Fibroblast of skin of right biceps (primary cell): ENCODE measurements at places on chromosomes 11 and 22.

DNA sequence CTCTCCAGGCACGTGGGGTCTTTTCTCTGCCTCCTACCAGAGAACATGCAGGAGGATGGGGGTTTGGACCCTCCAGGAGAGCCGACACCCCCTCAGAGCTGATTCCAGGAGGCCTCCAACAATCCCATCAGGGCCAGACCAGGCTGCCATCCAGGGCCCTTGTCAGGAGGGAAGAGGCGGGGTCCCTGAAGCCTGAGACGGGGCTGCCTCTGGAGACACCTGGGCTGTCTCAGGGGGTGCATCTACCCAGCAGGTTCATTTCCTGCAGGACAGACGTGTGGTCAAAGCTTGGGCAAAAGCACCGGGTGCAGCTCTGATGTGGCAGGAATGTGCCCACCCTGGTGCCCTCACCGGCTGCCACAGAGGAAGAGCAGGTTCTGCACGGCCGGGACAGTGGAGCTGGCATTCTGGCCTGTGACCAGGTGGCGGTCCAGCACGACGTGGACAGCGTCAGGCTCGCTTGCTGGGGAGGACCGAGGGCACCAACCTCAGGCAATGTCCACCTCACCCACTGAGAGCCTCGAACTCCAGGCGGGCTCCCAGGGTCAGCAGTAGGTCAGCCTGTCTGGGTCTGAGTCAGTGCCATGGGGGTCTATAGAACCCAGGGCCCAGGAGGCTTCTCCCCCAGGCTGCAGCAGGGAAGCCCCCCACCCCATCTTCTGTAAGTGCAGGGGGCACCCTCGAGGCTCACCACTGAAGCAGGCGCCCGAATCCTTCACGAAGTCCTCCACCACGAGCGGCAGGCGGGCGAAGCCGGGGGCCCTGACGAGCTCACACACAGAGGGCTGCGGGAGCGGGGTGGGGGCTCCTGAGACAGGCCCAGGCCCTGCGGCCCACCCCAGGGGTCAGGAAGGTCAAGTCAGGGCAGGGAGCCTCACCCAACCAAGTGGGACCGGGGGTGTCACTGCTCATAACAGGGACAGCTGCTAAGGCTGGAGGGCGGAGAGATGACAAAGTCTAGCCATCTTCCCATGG lies 6.4 kb downstream of the GATD1 start:
- DNase-seq: no peak

- peak; percentile 62 for DNase-seq
These were observed 3.5 kb upstream of the ACAT1 start for GRCh38 chr11:108117746-108118371.

DNA sequence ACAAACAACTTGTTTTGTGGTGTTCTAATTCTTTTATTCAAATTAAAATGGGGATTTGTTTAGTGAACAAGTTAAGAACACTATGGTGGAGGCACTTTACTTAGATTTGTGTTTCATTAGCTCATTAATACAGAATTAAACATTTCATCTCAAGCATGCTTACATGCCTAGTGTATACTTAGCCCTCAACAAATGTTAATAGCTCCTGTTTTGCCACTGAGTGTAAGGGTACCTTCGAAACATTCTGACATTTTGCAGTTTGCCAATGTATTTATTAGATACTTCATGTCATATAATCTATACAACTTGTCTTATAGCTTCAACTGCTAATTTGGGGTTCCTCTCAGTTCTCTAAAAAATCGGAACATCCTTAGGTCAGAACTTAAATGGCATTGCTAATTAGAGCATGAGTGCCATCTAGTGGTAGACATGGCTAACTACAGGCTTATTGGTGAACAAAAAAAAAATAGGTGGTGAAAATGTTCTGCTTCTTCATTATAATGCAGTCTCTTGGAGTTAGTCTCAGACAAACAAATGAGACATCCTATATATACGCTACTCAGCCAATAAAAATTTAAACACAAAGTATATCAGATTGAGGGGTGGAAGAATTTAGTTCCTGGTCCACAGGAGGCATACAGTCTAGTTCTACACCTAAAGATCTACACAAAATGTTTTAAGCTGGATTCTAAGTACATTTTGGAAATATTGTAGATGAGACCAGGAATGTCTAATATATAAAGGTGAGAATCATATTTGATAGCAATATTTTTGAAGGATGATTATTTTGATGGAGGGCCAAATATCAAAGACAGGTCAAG lies 4.9 kb upstream of the CNTN5 start:
- peak; percentile 32 for DNase-seq

DNA sequence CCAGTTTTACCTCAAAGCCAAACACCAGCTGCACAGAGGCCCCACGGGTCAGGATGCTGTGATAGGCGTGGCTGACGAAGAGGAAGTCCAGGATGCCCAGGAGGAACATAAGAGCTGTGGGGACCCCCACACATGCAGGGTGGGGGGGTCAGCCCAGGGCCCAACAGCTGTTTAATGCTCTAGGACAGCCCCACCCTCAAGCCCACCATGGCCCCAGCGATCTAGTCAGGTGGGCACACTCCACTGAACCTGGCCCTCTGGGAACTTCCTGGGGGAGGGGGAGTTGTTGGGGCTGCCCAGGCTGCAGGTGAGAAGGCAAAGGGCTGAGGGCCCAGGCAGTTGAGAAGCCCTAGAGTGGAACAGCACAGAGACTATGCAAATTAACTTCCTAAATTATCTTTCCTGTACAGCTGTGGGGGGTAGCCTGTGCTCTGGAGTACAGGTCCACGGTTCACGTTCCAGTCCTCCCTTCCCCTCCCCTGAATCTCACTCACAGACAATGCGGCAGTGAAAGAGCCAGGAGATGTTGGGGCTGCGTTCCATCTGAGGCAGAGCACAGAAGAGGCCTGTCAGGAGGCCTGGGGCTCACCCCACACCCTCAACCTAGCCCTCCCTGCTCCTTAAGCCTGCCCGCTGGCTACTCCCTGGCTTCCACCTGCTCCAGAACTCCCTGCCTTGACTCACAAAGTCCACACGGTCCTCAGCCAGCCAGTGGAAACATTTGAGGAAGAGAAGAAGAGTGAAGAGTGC lies 1.9 kb downstream of the SYVN1 start:
- DNase-seq: no peak

DNA sequence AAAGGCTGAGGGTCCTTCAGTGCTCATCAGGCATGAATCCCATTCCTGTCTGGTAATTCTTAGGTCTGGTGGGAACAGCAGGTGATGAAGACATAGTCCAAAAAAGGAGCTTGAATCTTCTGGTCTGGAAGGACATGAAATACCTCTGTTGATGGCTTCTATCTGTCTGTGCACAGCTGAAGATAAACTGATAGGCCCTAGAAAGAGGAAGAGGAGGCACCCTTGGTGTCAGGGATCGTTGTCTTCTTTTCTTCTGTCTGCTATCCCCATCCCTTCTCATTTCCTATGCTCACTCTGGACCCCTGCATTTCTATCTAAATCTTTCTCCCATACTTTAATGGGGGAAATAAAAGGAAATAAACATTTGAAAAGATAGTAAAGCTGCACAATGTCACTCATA lies 9.4 kb downstream of the AGBL2 start:
- DNase-seq: no peak

DNA sequence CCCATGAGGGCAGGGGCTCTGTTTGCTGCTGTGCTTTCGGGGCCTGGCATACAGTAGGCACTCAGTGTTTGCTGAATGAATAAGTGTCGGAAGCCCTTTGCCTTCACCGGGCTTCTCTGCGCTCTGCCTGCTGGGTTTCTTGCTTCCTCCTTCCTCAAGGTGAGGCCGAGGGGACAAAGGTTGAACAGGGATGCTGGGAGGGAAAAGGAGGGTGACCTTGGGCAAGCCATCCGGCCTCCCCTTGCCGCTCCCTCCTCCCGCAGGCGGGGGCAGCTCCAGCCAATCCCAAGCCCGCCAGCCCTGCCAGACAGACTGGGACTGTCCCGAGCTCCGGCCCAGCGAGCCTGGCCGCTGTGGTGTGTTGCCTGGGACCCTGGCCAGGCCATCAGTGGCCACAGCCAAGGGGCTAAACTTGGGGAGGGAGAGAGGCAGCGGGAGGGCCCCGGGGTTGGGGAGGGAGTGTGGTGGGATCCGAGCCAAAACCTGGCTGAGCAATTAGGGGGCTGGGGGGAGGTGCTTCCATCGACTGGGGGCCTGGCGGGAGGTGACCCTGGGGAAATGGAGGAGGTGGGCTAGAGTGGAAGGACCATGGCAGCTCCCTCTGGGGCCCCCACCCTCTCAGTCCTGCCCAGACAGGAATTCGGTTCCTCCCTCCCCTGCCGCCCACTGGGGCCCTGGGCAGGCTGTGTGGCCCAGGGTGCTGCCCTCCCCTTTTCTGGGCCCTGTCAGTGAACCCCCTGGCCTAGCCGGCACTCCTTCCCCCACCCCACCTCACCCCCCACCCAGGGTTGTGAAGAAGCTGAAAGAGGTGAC lies 3.4 kb upstream of the RCOR2 start:
- peak; percentile 19 for DNase-seq

- no peak for DNase-seq
These were observed 42.5 kb downstream of the ZNRF3 start for GRCh38 chr22:28925916-28926315.

- DNase-seq: no peak
These were observed 14.9 kb upstream of the PPFIA1 start for GRCh38 chr11:70255477-70256116.

- DNase-seq: no peak
These were observed 48.4 kb upstream of the C11orf58 start for GRCh38 chr11:16690086-16690485.

DNA sequence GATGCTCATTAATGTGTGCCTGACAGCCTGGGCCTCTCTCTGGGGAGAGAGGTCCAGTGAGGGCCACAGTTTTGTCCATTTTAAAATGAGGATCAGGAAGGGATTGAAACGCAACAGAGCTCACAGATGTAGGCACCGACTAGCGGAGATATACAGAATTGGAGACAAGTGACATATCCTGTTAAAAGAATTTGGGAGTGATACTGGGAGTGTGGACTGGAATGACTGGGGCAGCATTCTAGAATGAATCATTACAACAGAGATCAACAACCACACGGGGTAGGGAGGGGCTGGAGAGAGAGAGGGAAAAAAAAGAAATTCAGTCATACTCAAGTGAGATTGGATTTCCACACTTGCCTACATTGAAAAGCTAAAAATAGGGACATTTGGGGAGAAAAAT lies 2.5 kb upstream of the NCAM1 start:
- DNase-seq: peak; percentile 70

- DNase-seq: peak; percentile 83
These were observed 36.4 kb upstream of the ACER3 start for GRCh38 chr11:76824083-76824939.

DNA sequence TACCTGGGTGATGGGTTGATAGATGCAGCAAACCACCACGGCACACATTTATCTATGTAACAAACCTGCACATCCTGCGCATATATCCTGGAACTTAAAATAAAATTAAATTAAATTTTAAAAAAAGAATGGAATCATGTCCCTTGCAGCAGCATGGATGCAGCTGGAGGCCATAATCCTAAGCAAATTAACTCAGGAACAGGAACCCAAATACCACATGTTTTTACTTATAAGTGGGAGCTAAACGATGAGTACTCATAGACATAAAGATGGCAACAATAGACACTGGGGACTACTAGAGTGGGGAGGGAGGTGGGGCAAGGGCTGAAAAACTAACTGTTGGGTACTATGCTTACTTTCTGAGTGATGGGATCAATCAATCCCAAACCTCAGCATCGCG lies 40.9 kb downstream of the CWC15 start:
- DNase-seq: peak; percentile 64

DNA sequence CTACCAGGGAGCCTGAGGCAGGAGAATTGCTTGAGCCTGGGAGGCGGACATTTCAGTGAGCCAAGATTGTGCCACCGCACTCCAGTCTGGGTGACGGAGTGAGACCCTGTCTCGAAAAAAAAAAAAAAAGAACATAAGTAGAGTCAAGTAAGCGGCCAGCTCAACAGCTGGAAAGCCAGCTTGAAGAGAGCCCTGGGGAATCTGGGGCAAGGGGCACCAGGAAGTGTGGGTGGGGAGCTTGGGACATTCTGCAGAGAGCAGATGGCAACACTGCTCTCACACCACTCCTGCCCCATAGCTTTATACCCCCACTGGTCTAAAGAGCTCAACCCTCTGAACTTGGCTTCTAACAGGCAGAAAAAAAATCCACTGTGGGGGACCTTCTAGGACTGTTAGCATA lies 505.6 kb downstream of the BUD13 start:
- DNase-seq: no peak

GRCh38 chr11:14687456-14687855 lies 43.9 kb downstream of the PDE3B start:
- no peak for DNase-seq

- no peak for DNase-seq
These were observed 26.8 kb upstream of the CACNG2 start for GRCh38 chr22:36730176-36730858.

GRCh38 chr11:130312046-130312445 lies 2.7 kb downstream of the ZBTB44 start:
- no peak for DNase-seq

DNA sequence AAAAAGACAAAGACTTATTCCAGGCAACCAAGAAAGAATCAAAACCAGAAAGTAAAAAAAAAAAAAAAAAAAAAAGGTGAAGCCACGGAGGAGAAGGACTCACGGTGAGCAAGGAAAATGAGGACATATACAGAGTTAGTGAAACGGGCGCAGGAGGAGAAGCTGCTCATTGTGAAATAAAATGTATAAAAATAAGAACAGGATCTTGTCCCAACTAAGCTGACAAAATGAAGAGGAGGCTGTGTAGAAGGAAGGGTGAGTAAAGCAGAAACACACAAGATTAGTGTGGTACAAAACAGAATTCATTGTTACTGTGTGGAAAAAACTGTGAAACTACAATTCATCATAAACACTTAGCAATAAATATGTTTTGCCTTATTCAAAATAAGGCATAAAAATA lies 7.6 kb downstream of the IL17REL start:
- DNase-seq: no peak

DNA sequence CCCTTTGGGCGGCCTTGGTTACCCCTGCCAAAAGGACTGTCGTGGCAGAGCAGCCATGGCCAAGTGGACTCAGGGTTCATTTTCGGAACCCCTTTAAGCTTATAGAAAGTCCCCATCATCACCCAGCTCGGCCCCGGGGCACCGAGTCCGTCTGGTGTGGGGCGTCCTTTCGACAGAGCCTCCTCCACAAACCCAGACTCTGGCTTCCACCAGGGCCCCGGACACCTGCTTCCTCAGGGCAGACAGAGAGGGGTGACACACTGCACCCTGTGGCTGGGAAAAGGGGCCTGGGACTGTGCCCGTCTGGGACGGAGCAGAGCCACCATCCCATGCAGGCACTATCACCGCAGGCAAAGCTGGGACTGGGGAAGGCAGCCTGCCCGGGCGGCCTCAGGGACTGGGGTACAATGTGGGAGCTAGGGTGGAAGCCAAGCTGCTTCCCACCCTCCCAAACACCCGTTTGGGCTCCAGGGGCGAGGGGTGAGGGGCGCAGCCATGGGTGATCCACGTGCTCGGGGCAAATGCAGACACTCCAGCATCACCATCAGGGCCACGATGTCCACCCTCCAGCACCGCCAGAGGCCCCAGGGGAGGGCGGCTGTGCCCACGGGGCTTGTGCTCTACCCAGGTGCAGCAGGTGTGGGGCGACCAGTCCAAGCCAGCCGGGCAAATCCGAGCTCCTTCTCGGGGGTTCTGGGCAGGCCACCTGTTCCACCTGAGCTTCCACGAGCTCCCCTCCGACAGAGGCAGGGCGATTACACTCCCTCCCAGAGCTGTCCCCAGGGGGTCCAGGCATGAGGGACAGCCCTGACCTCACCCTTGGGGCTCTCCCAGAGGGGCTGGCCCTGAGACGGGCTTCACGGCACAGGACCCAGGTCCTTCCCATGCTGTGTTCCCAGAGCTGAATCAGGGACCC lies 11.7 kb upstream of the MRPL23 start:
- no peak for DNase-seq
